ENCODE measurements at places on chromosomes 16 and 17. TPM values are rescaled to one million over a fixed set of nuclear protein-coding genes. Genes with fewer than 3 reads are reported as not detected.

GRCh38 chr16:56115817-56116576 is 75.3 kb upstream of the GNAO1 start:
- DNase-seq: peak; percentile 1

GRCh38 chr16:52095471-52095870 is 451.5 kb downstream of the TOX3 start:
- no peak for DNase-seq

GRCh38 chr16:76052725-76053124 is 224.5 kb upstream of the CNTNAP4 start:
- DNase-seq: no peak

- DNase-seq: peak; percentile 64
These were observed 997 bp downstream of the ACADVL start for GRCh38 chr17:7220593-7221277.

DNA sequence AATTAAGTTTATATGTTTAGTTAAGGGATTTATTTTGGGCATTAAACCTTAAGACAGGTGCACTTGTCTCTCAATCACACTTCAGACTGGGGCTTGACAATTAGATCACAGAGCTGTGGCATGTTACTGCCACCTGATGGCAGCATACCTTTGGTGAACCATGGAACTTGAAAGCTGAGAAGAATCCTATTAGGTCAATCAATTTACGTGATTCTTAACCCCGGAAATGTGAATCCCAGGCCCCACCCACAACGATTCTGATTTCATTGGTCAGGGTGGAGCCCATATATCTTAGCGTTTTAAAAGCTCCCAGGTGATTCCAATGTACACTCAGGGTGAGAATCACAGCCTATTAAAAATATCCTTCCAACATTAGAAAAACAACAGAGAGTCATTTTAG is 91.0 kb downstream of the GSG1L start:
- peak; percentile 20 for DNase-seq

- peak; percentile 72 for DNase-seq
These were observed 381.8 kb downstream of the SOX9 start for GRCh38 chr17:72502371-72503341.

- no peak for DNase-seq
These were observed 16.5 kb downstream of the DBNDD1 start for GRCh38 chr16:90002759-90003158.

- DNase-seq: no peak
These were observed 14.8 kb upstream of the MTMR4 start for GRCh38 chr17:58529275-58529674.

DNA sequence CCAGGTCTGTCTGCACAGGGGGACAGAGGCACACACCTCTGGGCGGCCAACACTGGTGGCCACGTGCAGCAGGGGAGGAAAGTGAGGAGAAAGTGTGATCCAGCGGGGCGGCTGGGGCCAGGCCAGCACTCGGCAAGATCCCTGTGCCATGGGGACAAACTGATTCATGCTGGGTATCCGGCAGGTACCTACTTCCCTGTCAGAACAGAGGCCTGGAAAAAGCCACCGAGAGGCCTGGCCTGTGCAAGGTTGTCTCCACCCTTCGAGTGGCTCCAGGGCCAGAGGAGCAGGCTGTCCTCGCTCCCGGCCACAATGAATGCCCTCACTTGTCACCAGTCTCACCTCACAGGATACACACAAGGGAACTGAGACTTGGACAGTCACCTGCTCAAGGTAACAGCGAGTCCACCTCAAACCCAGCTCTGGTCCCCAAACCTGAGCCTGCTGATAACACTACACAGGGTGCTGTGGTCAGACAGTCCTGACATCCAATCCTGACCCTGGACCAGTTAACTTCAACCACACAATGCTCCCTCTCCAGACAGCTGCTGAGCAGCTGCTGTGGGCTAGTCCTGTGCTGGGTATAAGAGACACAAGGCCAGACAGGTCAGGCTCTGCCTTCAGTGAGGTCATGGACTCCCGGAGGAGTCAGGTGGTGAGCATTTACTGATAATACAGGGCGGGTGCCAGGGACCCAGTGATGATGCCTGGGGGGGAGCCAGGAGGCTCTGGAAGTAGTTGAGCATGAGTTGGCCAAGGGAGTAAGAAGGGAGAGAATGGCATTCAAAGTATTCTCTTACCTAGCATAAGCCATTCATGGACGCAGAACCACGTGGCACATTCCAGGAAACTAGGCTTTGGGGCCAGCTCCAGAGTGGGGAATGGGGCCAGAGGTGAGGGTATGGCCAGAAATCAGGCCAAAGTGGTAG is 53.0 kb downstream of the VAC14 start:
- no peak for DNase-seq

DNA sequence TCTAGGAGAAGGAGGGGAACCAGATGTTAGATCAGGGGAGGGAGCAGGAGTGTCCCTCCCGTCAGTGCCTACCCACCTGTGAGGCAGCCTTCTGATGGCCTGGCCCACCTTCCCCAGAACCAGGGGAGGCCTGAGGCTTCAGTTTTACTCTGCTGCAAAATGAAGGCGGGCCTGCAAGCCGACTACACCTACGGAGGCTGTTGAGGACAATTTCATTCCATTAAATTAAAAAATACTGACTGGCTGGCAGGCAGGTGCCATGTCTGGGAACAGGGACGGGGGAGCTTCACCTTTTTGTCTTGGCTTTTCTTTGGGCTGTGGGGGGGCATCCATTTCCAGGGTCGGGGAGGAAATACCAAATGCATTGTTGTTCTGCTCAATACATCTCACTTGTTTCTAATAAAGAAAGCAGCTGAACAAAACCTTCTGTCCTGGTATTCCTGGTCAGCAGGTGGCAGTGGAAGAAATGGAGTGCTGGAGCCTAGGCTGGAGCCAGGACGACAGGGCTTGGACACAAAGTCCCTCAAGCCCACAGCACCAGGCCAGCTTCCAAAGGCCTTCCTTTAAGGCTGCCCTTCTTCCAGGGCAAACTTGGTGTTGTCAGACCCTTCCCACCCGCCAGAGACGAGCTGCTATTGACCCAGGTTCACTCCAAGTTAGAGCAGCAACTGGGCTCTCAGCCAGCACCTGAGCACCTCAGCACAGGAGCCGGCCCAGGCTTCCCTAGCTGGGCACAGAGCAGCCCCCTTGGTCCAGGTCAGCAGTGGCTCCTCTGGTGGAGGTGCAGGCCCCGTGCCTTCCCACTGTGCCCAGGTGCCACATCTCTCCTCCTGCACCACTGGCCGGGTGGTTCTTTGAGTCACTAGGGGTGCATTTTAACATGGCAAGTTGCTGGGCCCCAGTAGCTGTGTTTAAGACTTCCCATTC is 23.5 kb downstream of the PLCD3 start:
- DNase-seq: no peak

PAM16 gene
- total RNA-seq: 20.2 TPM

DNA sequence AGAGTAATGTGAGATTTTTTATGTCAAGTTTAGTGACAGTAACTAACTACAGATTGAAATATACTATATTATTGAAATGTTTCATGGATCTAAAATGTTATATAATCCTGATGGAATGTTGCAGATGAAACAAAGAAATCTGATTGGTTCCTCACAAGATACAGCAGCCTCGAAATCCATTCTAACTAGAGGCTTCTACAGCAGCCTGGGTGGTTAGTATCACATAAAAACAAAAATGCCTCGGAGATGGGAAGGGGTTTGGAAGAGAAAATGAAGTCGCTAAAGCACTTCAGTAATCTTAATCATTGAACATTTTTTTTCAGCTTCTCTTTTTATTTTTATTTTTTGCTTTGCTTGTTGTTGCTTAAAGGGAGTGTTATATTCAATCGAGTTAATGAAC is 75.2 kb downstream of the TANC2 start:
- DNase-seq: peak; percentile 31

- no peak for DNase-seq
These were observed 32.2 kb downstream of the ABCA3 start for GRCh38 chr16:2308089-2308962.

IL17C gene
- total RNA-seq: not detected

CHST5 gene
- not detected for total RNA-seq

GRCh38 chr17:79167486-79167885 is 92.9 kb downstream of the ENGASE start:
- no peak for DNase-seq

KRTAP16-1 gene
- total RNA-seq: not detected

DNA sequence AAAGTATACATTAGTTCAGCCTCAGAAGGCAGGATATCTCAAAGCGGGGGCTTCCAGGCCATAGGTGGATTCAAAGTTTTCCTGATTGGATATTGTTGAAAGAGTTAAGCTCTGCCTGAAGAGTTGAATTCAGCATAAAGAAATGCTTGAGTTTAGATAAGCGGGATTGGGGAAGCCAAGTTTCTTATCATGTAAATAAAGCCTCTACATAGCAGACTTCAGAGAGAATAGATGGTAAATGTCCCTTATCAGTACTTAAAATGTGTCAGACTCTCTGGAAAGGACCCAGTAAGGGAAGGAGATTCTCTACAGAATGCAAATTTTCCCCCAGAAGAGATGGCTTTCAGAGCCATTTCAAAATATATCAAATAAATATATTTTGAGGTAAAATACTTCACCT is 423.5 kb downstream of the SHISA9 start:
- no peak for DNase-seq

SDR42E1 gene
- 0.08 TPM for total RNA-seq

- no peak for DNase-seq
These were observed 34.0 kb upstream of the PIRT start for GRCh38 chr17:10871914-10872313.

- DNase-seq: no peak
These were observed 101.5 kb upstream of the IRX6 start for GRCh38 chr16:55222486-55222885.

GRCh38 chr17:39702901-39703893 is 3.3 kb downstream of the ERBB2 start:
- peak; percentile 41 for DNase-seq

- DNase-seq: no peak
These were observed 108.0 kb downstream of the MRTFB start for GRCh38 chr16:14179116-14179515.

DNA sequence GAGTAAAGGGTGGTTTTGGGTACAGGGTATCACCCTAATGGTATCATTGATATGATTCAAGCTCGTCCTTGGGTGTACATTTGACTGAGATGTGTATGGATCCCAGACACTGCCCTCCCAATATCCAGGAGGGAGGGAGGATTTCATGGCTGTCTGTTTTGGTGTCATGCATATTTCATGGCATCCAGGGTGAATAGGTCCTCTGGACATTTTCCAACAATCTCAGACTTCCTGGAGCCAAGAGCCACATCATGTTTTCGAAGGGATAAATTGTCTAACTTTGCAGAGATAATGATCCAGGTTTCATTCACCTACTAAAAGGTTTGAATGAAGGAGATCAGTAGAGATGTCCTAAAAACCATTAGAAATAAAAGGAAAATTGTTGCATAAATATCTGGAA is 431.9 kb downstream of the SHISA9 start:
- no peak for DNase-seq

KPNA2 gene
- total RNA-seq: 83.9 TPM

- DNase-seq: no peak
These were observed 1.3 kb downstream of the DHX58 start for GRCh38 chr17:42111265-42111636.

DNA sequence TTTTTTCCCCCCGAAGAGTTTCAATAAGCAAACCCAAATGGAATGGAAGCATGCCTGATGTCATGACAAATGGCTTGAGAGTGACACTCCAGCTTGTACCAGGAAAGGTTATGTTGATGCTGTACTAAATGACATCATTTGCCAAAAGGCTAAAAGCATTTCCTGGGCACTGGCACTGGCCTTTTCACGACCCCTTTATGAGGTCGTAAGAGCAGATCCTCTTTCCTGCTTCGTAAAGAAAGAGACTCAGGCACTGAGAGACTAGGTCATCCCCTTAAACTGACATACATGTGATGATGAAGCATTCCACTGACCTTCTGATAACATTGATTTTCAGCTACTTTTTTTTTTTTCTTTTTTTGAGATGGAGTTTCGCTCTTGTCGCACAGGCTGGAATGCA is 30.5 kb downstream of the CEP295NL start:
- DNase-seq: no peak

DNA sequence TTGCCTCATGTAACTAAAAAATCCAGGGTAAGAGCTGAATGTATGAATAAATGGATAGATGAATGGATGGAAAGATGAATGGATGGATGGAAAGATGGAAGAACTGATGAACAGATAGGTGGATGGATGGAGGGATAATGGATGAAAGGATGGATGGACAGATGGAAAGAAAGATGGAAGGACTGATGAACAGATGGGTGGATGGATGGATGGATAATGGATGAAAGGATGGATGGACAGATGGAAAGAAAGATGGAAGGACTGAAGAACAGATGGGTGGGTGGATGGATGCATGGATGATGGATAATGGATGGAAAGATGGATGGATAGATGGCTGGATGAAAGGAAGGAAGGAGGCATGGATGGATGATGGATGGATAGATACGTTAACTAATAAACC is 11.9 kb downstream of the CHD9NB start:
- DNase-seq: no peak

- DNase-seq: peak; percentile 95
These were observed 9.2 kb downstream of the SP2 start for GRCh38 chr17:47905221-47905733.

- DNase-seq: no peak
These were observed 24.9 kb upstream of the RHBDL3 start for GRCh38 chr17:32240750-32241149.

CA7 gene
- total RNA-seq: not detected

Data from fibroblast of the aortic adventitia (primary cell).